Naive thymus-derived CD4-positive, alpha-beta T cell (primary cell): ENCODE measurements at places on chromosomes 5 and 9. TPM values are rescaled to one million over a fixed set of nuclear protein-coding genes. Genes with fewer than 3 reads are reported as not detected.

GRCh38 chr9:137305060-137305797 is 3.2 kb upstream of the NRARP start:
- DNase-seq: no peak

DNA sequence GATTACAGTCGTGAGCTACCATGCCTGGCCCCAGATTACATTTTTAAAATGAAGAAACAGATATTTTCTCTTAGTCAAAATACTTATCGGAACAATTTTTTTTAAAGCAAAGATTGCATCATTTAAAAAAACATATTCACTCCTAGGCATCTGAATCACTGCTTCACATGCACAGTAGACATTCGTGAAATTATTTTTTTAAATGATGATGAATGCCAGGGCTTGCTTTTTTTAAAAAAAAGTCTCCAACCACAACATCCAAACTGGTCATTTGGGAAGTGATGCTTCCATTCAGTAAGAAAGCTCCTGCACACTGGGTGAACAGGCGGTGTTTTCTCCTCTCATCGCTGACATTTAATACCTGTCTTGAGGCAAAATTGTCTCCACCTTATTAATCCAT is 223.0 kb upstream of the DMRT1 start:
- no peak for DNase-seq

- no peak for DNase-seq
These were observed 364.3 kb upstream of the ADAMTSL1 start for GRCh38 chr9:18109675-18110074.

- DNase-seq: no peak
These were observed 7.3 kb downstream of the IRX1 start for GRCh38 chr5:3602785-3603502.

DNA sequence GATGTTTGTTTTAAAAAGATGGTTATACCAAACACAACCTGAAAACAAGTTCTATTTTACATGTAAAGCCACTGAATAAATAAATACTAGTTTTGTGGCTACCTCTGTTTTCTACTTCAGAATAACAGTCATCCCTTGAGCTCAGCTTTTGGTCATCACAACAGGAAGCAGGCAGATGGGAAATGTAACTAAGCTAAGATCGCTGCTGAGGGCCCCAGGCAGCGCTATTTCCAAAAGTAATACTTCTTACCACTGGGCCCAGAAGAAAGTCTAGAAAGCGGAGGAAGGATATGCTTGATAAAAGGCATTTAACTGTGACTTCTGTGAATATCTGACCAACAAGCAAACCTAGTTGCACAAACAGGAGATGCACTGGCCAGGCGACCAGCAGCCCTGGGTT is 61.4 kb downstream of the SERINC5 start:
- DNase-seq: no peak

GRCh38 chr9:104968025-104968982 is 40.3 kb upstream of the ABCA1 start:
- DNase-seq: peak; percentile 92

GRCh38 chr5:57559110-57559635 is 76.6 kb upstream of the ACTBL2 start:
- DNase-seq: no peak

Gene SHOC1
- total RNA-seq: not detected

GRCh38 chr5:37838152-37838932 is 1.5 kb downstream of the GDNF start:
- DNase-seq: no peak

GRCh38 chr9:7273575-7273974 is 515.8 kb downstream of the KDM4C start:
- DNase-seq: no peak

Gene RFESD
- 8.8 TPM for total RNA-seq

DNA sequence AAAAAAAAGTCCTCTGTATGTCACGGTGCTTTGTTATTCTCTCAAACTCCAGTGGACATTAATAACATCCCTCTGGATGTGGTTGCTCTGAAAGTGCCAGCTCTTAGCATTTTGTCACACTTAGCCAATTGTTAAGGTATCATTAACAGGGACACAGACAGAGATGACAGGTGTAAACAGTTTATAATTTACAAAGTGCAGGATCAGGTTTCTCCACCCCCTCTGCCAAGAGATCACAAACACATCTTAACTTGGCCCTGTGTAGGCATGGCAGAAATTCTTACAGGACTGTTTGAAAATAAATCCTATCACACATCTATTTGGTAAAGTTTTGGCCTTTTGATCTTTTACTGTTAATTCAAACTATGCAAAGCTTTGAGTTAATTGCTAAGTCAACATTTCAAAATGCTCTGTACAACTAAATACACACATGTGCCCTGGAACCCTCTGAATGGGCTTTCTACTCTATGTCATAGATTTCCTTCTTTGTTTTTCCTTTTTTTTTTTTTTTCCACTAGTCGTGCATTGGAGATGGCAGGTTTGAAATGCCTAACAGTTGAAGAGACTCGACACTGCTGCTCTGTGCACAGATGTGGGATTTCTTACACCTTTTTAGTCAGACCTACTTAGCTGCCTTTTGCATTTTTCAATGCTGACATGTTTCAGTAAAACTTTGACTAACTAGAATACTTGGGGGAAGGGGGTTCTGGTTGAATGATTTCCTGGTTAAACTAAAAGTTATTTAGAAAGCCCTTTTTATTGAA is 41.7 kb downstream of the SEMA6A start:
- DNase-seq: no peak

Gene CARTPT
- not detected for total RNA-seq

- DNase-seq: no peak
These were observed 49.4 kb downstream of the SLC22A5 start for GRCh38 chr5:132418881-132419280.

DNA sequence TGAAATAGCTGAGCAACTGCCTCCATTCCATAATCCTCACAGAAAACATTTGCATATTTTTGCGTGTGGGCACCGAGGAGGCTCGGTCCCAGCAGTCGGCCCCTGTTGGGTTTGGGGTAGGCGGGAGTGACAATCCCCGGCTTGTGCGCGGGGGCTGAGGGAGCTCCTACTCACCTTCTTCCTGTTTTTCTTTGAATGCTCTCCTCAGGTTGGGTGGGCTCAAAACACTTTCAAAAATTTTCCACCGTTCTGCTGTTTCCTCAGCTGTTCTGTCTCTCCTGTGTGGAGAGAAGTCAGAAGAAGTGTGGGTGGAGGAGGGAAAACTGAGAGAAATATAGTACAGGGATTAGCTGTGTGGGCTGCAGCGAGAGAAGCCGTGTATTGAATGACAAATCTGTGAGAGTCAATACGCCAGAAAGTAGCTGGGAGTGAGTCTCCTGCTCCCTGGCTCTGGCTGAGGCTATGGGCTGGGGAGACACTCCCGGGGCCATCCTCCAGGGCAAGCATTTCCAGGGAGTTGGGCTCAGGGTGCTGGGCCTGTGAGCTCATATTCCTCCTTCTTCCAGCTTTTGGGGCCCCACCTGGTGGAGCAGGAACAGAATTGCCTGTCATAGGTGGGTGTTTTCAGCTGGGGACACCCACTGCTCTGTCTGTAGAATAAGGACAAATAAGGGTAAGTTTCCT is 84.7 kb downstream of the CMYA5 start:
- no peak for DNase-seq

- no peak for DNase-seq
These were observed 455.9 kb downstream of the CDH9 start for GRCh38 chr5:26582350-26583045.

- no peak for DNase-seq
These were observed 63.6 kb downstream of the ANXA1 start for GRCh38 chr9:73215249-73215648.

Gene EGFLAM
- total RNA-seq: not detected

DNA sequence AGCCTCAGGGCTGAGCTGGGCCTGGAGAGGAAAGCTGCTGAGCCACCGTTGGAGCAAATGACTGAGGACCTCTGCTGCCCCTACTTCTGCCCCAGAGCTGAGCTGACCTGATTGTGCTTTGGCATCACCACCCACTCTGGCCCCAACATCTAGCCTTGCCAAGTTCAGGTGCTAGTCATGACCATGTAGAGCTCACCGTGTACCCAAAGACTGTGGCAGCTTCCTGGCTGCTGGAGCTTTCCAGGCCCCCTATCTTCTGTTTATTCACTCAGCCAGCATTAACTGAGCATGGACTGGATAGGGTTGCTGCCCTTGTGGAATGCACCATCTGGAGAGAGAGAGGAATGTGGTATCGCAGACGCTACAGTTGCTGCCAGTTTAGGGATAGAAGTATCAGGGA is 49.1 kb downstream of the JADE2 start:
- DNase-seq: no peak

DNA sequence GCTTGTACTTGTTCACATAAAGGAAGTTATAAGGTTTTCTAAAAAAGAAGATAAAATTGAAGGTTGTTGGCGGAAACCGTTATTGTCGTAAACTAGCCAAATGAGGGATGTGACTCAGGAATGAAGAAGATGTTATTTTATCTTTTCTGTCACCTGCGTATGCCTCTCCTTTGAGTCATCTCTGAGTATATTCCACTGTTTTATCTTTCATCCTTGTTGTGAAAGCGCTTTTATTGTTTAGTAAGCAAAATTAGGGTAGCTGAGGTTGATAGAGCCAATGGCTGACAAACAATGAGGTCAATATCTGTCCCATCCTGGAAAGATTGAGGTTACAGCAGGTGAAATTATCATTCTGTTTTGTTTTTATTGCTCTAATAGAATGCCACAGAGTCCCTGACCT is 105.0 kb downstream of the TUSC1 start:
- no peak for DNase-seq

Gene ST6GALNAC6
- 63.0 TPM for total RNA-seq

DNA sequence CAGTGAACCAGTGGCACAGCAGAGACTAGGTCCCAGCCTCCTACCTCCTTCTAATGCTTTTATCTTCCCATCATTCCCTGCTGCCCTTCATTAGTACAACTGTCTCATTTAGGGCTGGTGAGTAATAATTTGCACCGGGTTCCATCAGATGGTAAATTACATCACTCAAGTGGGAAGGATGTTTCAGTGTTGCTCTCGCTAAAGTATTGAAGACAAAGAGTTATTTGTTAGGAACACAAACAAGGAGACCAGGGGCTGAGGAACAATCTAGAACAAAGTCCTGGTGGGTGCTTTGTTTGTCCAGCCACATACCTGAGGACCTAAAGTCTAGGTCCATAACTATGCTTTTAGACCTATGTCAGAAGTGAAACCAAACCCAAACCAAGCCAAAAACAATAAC is 52.4 kb downstream of the SEC61B start:
- DNase-seq: no peak

Gene PCDHGB4
- 0.20 and 0.24 TPM in 2 replicates for total RNA-seq

- DNase-seq: no peak
These were observed 2.6 kb downstream of the SLC31A1 start for GRCh38 chr9:113223963-113224362.

Gene IFNA2
- total RNA-seq: not detected in 2 replicates

- no peak for DNase-seq
These were observed 4.9 kb upstream of the RAPGEF1 start for GRCh38 chr9:131744720-131745201.

GRCh38 chr5:83973925-83974815 is 253.5 kb upstream of the HAPLN1 start:
- no peak for DNase-seq

DNA sequence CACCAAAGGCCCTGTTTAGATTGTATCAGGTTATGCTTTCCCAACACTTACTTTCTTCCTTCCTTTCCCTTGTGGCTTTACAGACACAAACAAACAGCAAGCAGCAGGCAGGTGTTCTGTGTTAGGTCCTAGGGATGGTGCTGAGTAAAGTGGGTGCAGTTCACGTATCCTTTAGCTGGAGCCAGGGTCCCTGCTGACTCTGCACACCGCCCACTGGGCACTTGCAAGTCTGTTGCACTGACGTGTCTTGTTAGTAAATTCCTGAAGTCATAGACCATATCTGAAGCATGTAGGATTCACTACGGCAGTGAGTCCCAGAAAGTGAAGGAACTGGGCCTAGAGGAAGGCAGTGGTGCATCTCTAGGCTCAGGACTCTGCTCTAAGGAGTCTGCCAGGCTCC is 96.5 kb downstream of the DAPK1 start:
- no peak for DNase-seq

DNA sequence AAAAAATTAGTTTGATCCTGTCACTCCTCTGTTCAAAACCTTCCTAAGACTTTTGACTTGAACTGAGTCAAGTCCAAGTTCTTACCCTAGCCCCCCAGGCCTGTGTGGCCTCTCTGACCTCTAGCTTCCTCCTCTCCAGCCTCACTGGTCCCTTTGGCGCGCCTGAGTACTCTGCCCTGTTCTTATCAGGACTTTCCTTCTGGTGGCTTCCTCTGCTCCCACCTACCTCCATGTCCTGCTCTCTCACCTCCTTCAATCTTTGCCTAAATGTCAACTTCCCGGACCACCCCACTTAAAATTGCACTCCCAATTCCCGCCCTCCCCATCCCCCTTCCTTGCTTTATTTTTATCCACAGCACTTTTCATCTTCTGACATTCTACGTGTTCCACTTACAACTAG is 526.1 kb upstream of the KLF4 start:
- no peak for DNase-seq

Gene C8G
- 0.89 TPM for total RNA-seq
